ENCODE measurements at places on chromosomes 5 and 9. TPM values are rescaled to one million over a fixed set of nuclear protein-coding genes. Genes with fewer than 3 reads are reported as not detected.

The SCGB3A2 gene
- total RNA-seq: not detected

The PCDH1 gene
- total RNA-seq: 55.6 TPM

The ADGRD2 gene
- 0.50 TPM for total RNA-seq

The ABO gene
- total RNA-seq: not detected

The CARD9 gene
- total RNA-seq: 1.0 TPM

The IL9 gene
- total RNA-seq: not detected

The PFDN1 gene
- total RNA-seq: 64.0 TPM

The ZNG1C gene
- 38.5 TPM for total RNA-seq

The TENT4A gene
- 32.6 TPM for total RNA-seq

The NTNG2 gene
- 1.0 TPM for total RNA-seq

The EGFL7 gene
- 2.8 TPM for total RNA-seq

The CYFIP2 gene
- total RNA-seq: 16.0 TPM

The FAT2 gene
- total RNA-seq: 137 TPM

The KCNV2 gene
- not detected for total RNA-seq

The PRRX2 gene
- not detected for total RNA-seq

The CDH12 gene
- not detected for total RNA-seq

The PCDHB14 gene
- 1.7 TPM for total RNA-seq

The ARAP3 gene
- total RNA-seq: 6.0 TPM

The NDST1 gene
- total RNA-seq: 128 TPM

The CDX1 gene
- total RNA-seq: not detected

The MRNIP gene
- 9.5 TPM for total RNA-seq

The IFNA13 gene
- not detected for total RNA-seq

The SPAG8 gene
- 0.83 TPM for total RNA-seq

The CCDC152 gene
- total RNA-seq: 0.33 TPM

The CCL21 gene
- total RNA-seq: not detected

The GABRG2 gene
- under 0.01 TPM for total RNA-seq

The GLRA1 gene
- not detected for total RNA-seq

The PKN3 gene
- 0.33 TPM for total RNA-seq

The ZNF474 gene
- total RNA-seq: 0.33 TPM

The TPPP gene
- total RNA-seq: 0.50 TPM

The C5orf52 gene
- not detected for total RNA-seq

The PLCXD3 gene
- not detected for total RNA-seq

The MROH2B gene
- not detected for total RNA-seq

The ARL10 gene
- 10.7 TPM for total RNA-seq

The ANKRD31 gene
- total RNA-seq: 0.33 TPM

Measured in mammary epithelial cell (primary cell).